Upper lobe of left lung (tissue), 6 donors: ENCODE measurements at places on chromosomes 13 and 19. TPM values are rescaled to one million over a fixed set of nuclear protein-coding genes. Genes with fewer than 3 reads are reported as not detected.

DNA sequence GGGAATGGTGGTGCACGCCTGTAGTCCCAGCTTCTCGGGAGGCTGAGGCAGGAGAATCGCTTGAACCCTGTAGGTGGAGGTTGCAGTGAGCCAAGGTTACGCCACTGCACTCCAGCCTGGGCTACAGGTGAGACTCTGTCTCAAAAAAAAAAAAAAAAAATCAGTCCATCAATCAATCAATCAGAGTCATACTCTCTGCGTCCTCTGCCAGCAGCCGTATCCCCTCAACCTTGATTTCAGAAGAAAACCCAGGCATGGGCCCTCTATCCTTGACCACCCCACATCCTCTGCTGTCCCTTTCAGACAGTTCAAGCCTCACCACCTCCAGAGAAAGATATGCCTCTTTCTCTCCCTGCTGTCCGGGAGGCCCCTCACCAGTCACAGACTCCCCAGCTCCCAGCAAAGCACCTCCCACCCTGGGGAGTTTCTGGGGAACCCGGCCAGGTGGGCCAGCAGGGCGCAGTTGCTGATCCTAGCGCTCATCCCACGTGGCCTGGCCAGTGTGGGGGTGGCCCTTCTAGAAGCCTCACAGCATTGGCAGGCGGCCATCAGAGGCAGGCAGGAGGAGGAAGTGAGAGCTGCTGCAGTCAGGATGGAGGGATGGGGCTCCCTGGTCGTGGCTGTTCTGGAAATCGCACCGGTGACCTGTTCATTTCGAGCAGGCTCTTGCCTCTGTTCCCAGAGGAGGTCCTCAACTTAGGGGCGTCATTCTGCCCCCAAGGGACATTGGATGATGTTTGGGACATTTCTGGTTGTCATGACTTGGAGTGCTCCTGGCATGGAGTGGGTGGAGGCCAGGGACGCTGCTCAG lies 10.2 kb upstream of the JSRP1 start:
- peak; percentile 94 for DNase-seq
- no peak overlapping the region for H3K4me3 ChIP-seq
- H3K36me3 ChIP-seq = no peaks in the 10 kb centered on the region
- H3K27ac ChIP-seq = peak overlapping the region; percentile 82
- peaks cover 40% of the 10 kb centered on the region for H3K4me1 ChIP-seq

- H3K4me1 ChIP-seq = peaks cover 13% of the 10 kb centered on the region
- no peak overlapping the region for H3K4me3 ChIP-seq
- no peaks in the 10 kb centered on the region for H3K27me3 ChIP-seq
- no peak for DNase-seq
- no peak overlapping the region for H3K27ac ChIP-seq
Measured at GRCh38 chr13:23656637-23657371, 86.6 kb downstream of the TNFRSF19 start.

DNA sequence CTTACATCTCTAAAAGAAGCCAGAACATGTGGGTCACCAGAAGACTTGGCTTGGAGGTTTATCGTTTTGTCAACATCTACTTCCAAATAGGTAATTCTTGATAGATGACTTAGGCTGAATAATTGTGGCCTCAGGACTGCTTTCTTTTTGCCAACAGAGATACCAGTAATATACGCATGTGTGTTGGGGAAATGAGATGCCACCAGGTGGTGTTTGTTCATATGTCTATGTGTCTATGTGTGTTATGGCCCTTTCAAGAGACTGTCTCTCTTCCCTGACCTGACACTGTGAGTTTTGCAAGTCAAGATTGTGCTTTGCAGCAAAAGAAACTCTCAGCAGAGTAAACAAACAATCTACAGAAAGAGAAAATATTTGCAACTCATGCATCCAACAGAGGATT lies 31.6 kb upstream of the METTL21C start:
- no peak overlapping the region for H3K4me3 ChIP-seq
- no peak for DNase-seq
- H3K27ac ChIP-seq = no peak overlapping the region
- H3K27me3 ChIP-seq = no peaks in the 10 kb centered on the region
- H3K36me3 ChIP-seq = no peaks in the 10 kb centered on the region

DNA sequence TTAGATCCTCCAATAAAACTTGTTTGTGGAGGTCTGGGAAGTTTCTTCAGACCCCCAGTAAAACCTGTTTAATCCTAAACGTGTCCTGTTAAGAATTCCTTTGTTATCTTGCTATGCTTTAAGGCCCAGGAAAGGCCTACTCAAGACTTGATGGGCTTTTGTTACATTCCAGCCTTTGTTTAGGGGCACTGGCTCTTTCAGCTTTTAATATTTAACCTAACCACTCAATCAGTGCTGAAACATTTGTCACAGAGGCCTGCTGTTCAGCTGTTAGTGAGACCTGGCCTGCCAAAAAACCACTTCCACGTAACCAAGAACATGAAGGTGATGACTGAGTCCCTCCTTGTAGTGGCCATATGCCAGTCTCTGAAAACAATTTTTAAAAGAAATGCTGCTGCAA lies 41.7 kb downstream of the PCDH17 start:
- H3K4me3 ChIP-seq = no peak overlapping the region
- no peaks in the 10 kb centered on the region for H3K36me3 ChIP-seq
- no peaks in the 10 kb centered on the region for H3K27me3 ChIP-seq
- no peak overlapping the region for H3K27ac ChIP-seq
- peak; percentile 27 for DNase-seq
- H3K4me1 ChIP-seq = no peaks in the 10 kb centered on the region

GRCh38 chr13:71493189-71493588 lies 373.8 kb downstream of the DACH1 start:
- DNase-seq = no peak
- no peaks in the 10 kb centered on the region for H3K27me3 ChIP-seq
- H3K36me3 ChIP-seq = no peaks in the 10 kb centered on the region
- no peaks in the 10 kb centered on the region for H3K4me1 ChIP-seq

DNA sequence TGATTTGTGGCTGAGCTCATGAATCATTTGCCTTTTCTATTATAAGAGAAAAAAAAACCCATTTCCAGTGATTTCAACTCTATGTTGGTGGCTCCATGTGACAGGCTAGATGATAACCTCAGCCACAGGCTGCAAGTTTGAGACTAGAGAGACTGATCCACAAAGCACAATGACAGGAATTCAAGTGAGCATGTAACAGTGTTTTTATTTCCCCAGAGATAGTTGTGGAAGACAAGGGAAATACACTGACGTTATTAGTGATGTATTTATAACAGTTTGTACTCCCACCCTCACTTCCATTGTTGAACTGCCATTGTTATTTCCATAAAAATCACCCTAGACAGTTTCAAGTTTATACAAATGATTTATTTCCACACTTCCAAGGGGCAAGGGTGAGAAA lies 27.9 kb upstream of the EDNRB start:
- no peak overlapping the region for H3K4me3 ChIP-seq
- DNase-seq = no peak
- H3K36me3 ChIP-seq = no peaks in the 10 kb centered on the region
- H3K4me1 ChIP-seq = no peaks in the 10 kb centered on the region
- H3K27me3 ChIP-seq = no peaks in the 10 kb centered on the region

- no peak for DNase-seq
- H3K4me1 ChIP-seq = peaks cover 3% of the 10 kb centered on the region
- no peaks in the 10 kb centered on the region for H3K36me3 ChIP-seq
Measured at GRCh38 chr13:112995395-112996191, 26.6 kb downstream of the MCF2L start.

DNA sequence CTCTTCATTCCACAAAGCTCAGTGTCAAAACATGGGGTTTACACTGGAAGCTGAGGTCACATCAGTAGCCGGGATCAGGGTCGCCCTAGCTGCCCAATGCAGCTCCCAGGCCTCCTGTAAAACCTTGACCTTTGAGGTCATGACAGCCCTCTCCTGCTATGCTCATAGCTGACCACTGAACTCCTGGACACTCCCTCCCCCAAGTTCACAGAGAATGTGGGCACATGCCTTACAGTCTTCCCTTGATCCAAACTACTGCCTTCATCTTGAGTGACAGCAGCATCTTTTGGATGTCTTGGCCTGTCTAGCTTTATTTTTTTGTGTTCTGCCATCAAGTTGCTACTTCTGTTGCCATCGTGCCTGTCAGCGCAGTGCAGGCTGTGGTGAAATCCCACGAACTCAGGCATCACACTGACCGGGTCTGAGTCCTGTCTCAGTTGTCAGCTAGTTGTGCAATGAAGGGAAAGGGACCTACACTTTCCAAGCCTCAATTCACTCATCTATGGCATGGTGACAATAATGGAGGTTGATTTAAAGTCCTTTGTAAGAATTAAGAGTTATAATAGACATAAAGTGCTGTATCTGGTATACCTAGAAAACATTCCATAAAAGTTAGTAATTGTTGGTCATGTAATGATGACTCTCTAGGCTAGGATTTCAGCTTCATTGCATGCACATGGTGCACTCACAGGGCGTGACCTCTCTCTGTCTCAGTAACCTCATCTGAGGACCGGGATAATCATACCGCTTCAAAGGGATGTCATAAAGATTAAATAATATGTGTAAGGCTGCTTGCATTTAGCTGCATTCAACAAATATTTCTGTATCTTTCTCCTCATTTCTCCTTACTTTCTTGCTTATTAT lies 16.4 kb upstream of the ALOX5AP start:
- H3K27me3 ChIP-seq = no peaks in the 10 kb centered on the region
- H3K4me1 ChIP-seq = peaks cover 16% of the 10 kb centered on the region
- H3K4me3 ChIP-seq = no peak overlapping the region
- H3K27ac ChIP-seq = no peak overlapping the region
- H3K36me3 ChIP-seq = no peaks in the 10 kb centered on the region
- peak; percentile 54 for DNase-seq

DNA sequence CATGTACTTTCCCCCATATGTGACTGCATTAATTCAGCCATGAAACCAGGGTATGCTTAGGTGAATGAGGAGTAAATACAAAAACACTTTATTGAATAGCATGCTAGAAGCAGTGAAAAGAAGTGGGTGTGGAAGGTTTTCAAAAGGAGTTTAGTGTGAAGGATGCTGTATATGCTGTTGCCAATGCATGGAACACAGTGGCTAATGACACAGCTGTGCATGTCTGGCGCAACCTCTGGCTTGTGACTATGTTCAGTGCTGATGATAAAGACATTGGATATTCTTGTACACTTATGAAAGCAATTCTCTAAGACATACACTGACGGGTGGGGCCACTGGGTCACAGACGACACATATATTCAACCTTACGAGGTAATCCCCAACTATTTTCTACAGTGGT lies 55.2 kb downstream of the SOX21 start:
- H3K27me3 ChIP-seq = no peaks in the 10 kb centered on the region
- no peak overlapping the region for H3K27ac ChIP-seq
- no peak for DNase-seq
- no peak overlapping the region for H3K4me3 ChIP-seq
- no peaks in the 10 kb centered on the region for H3K36me3 ChIP-seq

DNA sequence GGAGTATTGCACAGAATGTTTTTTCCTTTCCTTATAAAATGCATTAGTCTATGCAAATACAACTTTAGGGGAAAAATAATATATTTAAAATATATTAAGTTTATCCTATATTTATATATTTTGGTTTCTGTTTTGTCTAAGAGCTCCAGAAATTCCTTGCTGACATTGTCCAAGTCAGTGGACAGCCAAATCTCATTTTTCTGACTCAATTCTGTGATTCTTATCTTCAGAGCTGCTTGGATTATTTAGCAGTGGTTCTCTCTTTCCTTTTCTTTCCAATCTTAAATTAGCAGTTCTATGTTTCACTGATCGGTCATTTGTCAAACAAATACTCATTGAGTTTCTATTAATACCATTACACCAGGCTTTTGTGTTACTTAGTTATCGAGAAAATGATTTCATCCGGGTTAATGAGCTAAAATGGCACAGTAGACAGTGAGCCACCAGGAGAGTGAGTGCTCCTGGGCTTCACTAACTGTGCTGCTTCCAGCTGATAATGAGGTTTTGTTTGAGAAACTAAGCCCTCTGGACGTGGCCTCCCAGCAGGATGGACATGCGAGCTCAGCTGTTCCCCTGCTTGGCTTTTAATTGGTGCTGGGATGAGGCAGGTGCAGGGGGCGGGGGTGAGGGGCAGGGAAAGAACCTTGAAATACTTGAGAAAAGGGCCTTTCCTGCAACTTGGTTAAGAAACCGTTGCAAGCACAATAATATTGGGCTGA lies 44.0 kb downstream of the ATP11A start:
- H3K27me3 ChIP-seq = no peaks in the 10 kb centered on the region
- peak; percentile 48 for DNase-seq
- H3K27ac ChIP-seq = no peak overlapping the region
- H3K4me1 ChIP-seq = peaks cover 25% of the 10 kb centered on the region
- H3K36me3 ChIP-seq = no peaks in the 10 kb centered on the region

DNA sequence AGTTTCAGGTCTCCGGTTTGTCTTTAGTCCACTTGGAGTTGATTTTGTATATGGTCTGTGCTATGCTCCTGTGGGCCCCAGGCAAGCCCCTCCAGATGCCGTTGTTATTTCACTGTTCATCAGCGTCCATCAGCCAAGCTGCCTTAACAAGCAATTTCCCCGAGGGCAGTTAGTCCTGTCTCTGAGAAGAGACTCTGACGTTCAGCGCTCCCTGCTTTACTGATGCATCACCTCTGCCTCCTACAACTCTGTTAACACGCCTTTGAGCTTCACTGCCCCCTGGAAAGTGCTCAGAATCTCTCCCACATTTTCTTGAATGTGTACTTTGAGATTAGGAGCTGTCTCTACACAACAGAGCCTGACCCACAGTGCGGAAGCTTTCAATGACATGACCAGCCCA lies 41.8 kb upstream of the UBAC2 start:
- H3K4me1 ChIP-seq = no peaks in the 10 kb centered on the region
- no peak overlapping the region for H3K27ac ChIP-seq
- H3K27me3 ChIP-seq = no peaks in the 10 kb centered on the region
- H3K36me3 ChIP-seq = no peaks in the 10 kb centered on the region
- no peak overlapping the region for H3K4me3 ChIP-seq

- no peaks in the 10 kb centered on the region for H3K36me3 ChIP-seq
- H3K4me3 ChIP-seq = no peak overlapping the region
- no peak for DNase-seq
- H3K27me3 ChIP-seq = no peaks in the 10 kb centered on the region
Measured at GRCh38 chr13:99159331-99160061, 41.2 kb upstream of the UBAC2 start.

DNA sequence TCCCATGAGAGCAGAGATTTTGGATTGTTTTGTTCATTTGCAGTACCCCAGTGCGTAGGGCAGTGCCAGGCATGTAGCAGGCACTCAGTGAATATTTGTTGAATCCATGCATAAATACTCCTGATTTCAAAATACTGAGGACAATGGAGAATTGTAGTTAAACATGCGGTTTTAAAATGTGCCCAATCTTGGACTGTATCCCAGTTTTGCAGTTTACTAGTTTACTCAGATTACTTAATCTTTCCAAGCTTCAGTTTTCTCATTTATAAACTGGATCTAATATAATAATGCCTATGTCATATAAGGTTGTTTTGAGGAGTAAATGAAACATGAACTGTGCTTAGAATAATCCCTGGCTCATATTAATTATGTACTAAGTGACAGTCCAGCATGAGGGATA lies 39.0 kb downstream of the RCBTB2 start:
- H3K27ac ChIP-seq = peak overlapping the region; percentile 53
- DNase-seq = no peak
- no peaks in the 10 kb centered on the region for H3K27me3 ChIP-seq
- H3K4me1 ChIP-seq = peaks cover 24% of the 10 kb centered on the region

GRCh38 chr19:19157808-19158207 lies 12.3 kb downstream of the MEF2B start:
- H3K4me3 ChIP-seq = no peak overlapping the region
- H3K36me3 ChIP-seq = no peaks in the 10 kb centered on the region
- no peaks in the 10 kb centered on the region for H3K4me1 ChIP-seq
- no peak for DNase-seq
- no peaks in the 10 kb centered on the region for H3K27me3 ChIP-seq

The TICAM1 gene
- 17.8 TPM for total RNA-seq

The GSX1 gene
- total RNA-seq = not detected

The ZNF223 gene
- total RNA-seq = 7.4 TPM

The FPR1 gene
- total RNA-seq = 55.2 TPM

The KLK7 gene
- total RNA-seq = not detected

The RHPN2 gene
- 33.5 TPM for total RNA-seq

The PTPRH gene
- total RNA-seq = 0.49 TPM

The ZNF583 gene
- 21.5 TPM for total RNA-seq

The TMEM91 gene
- total RNA-seq = 31.3 TPM

The FGF22 gene
- 3.4 TPM for total RNA-seq

The BRSK1 gene
- total RNA-seq = 1.0 TPM

The IFNL1 gene
- total RNA-seq = not detected
